Stimulated activated CD8-positive, alpha-beta memory T cell treated with anti-CD3 and anti-CD28 coated beads, Interleukin-15, amount 100 ng/mL, for 24 hours (primary cell): ENCODE measurements at places on chromosomes 12 and 14.

DNA sequence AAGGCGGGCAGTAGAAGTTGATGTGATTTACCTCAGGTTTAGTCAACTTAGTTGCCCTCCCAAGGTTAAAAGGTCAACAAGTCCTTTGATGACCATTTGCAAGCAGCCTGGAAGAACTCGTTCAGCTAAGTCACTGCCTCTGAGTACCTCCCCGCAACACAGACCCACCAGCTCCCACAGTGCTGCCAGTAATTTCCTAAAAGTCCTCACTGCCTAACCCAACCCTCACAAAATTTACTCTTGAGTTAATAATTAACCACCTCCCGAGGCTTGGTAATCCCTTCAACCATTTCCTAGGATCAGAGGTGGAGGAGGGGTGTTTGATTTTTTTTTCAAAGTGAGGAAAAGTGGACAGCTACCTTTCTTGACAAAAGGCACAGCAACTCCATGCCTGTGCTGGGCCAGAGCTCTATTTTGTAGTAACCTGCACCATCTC lies 55.8 kb downstream of the MAP3K9 start:
- no peak for DNase-seq

GRCh38 chr12:62779488-62779887 lies 155.5 kb downstream of the PPM1H start:
- no peak for DNase-seq

GRCh38 chr14:36807727-36808126 lies 146.1 kb downstream of the PAX9 start:
- DNase-seq: no peak

DNA sequence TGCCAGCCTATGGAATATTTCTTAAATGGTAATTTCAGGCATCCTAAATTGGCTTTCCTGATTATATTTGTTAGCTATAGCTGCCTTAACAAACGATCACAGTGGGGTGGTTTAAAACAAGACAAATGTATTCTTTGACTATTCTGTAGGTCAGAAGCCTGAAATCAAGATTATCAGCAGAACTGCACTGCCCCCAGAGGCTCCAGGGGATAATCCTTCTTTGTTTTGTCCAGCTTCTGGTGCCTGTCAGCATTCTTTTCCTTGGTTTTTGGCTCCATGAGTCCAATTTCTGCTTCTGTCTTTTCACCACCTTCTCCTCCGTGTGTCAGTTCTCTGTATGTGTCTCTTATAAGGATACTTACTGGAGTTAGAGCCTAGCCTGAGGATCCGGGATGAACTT lies 1282.2 kb upstream of the USP15 start:
- DNase-seq: no peak

- DNase-seq: no peak
Observed at GRCh38 chr12:104042580-104042979, 7.4 kb downstream of the GLT8D2 start.

DNA sequence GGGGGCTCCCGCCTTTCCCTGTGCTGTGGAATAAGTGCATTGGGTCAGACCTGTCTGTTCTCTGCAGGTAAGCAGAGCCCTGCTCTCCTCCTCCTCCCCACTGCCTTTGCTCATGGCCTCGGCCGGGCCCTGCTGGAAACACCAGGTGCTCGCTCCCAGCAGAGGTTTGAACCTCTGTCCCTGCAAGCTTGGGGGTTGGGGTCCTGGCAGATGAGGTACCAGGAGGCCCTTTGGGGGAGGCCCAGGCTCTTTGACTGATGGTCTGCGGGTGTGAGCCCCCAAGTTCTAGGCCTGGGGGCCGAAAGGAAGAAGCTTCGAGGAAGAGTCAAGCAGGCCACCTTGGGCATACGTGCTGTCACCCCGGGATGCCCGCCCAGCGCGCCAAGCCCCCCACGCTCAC lies 22.1 kb upstream of the CEP170B start:
- no peak for DNase-seq

DNA sequence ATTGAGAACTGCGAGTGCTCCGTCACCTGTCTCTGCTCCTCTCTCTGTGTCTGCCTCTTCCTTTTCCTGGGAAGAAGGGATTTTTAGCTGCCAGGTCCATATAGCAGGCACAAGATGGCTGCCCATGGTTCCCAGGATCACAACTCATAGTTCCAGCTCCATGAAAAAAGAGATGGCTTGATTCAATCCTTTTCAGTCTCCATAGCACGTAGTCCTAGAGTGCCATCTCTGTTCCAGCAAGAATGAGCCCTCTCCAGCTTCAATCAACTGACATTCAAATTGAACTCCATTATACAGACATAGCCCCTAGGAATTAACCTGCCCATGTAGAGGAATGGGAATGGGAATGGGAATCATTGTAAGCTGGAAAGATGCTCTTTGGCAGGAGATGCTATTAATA lies 34.7 kb upstream of the RTRAF start:
- no peak for DNase-seq

DNA sequence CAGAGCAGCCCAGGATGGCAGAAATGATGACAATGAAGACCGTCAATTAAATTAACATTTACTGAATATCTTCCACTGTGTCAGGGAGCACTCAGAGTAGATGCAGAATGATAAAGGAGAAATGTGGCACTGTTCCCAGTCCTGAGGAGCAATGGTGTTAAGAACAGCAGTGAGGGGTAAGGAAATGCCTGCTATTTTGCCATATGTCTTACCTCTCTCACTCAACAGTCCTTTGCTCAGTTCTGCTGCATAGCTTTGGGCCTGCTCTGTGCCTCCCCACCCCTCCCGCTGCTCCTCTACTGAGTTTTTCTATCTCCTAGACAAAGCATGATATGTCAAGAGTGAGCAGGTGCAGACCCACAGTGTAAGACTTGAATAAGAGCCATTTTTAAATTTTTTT lies 318.8 kb downstream of the NAV3 start:
- DNase-seq: no peak

GRCh38 chr14:74638066-74638465 lies 26.0 kb upstream of the LTBP2 start:
- no peak for DNase-seq

DNA sequence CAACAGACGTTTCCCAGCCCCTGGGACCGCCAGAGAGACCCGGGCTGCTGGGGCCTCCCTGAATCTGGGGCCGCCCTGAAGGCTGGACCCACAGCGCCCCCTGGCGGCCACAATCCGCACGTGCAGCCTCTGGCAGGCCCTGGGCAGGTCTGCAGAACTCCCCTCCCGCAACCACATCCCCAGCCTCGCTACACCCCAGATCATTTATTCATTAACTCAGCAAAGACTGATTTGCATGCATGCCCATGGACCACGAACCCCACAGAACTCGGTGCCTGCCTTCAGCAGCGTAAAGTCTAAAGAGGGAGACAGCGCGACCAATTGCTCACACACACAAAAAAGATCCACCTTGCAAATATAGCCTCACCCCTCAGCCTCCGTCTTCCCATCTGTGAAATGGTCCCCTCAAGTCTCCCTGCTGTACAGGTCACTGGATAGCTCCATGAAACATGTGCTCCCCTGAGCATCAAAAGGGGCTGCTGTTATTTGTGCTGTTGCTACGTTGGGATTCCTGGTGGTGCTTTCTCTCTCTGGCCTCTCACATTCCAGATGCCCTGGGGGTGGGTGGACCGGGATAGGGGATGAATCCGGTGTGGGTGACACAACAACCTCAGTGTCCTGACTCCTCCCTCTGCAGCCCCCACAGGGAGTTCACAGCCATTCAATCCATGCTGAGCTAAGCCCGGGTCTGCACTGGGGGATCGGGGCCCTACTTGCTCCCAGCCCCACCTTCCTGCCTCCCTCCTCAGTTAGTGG lies 96.4 kb downstream of the SCARB1 start:
- peak; percentile 87 for DNase-seq

DNA sequence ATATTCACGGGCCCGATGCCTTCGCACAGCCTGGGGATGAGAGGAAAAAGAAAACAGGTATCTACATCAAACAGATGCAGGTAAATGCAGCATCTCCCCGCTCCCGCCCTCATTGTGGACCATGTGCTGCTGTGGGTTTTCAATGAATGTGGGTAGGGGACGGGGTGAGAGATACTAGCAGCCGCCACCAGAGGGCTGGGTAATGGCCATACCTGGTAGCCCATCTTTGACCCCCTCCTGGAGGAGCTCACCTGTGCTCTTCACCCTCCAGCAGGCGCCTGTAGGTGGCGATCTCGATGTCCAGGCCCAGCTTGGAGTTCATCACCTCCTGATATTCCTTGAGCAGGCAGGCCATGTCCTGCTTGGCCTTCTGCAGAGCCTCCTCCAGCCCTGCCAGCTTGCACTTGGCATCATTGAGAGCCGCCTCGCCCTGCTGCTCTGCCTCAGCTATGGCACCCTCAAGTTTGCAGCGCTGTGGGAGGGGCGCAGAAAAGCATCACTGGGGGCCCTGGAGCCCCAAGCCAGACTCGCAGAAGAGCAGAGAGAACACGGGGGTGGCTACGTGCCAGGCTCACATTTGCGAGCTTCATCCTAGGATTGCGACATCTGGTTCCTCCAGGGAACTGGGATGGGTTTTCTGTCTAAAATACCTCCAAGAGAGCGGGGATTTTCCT lies 10.2 kb downstream of the KRT82 start:
- DNase-seq: no peak

DNA sequence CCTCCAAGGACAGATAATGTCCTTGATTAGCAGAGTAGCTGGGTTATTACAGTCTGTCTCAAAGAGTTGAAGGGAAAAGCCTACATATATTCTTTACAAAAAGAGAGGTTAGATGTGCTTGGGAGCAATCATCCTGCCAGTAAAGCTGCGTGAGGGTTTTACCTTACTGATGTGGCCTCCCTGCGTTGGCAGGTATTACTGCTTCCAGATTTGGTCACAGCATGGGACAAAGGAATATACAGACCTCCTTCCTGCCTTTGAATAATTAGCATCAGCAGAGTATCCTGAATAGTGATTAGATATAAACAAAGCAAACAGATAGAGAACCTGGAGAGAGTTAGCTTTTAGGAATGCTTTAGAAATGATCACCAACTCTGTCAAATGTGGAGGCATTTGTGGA lies 69.6 kb downstream of the TMTC2 start:
- no peak for DNase-seq

- DNase-seq: no peak
Observed at GRCh38 chr12:52629281-52630007, 11.1 kb upstream of the KRT73 start.

GRCh38 chr12:116855744-116856470 lies 25.3 kb downstream of the HRK start:
- DNase-seq: no peak

DNA sequence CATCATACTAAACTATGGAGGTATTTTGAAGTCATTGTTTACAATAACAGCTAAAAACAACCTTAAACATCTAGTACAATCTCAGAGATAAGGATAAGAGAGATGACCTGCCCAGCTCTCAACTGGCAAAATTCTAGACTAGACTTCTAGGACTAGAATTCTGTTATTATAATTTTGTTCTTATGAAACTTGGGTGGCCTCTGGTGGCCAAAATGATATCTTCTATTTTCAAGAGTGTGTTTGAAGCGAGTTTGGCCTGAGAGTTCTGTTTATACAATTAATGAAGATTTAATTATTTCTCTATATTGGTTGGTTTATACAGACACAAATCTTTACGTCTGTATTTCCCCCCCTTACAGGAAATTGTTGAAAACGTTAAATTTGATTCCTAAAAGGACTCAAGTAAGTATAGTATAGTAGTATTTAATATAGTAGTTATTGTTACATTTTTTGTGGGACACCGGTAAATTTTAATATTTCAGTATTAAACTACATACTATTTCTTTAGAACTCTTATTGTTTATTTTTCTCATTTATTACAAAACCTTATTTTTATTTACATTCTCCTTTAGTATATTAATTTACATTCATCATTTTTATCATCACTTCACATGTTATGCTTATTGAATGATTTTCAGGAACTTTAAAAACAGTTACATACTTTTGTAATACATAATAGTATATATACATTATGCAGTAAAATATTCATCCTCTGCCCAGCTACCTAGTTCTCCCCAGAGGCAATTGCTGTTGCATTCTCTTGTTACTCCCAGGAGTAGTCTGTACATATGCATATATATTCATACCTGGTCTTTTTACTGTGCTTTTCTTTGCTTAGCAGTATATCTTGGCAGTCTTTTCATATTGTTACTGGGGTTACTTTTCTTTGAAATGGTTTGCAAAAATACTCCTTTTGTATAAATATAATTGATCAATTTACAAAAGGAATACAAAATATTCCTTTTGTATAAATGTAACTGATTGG lies 6.6 kb downstream of the PPHLN1 start:
- DNase-seq: no peak

DNA sequence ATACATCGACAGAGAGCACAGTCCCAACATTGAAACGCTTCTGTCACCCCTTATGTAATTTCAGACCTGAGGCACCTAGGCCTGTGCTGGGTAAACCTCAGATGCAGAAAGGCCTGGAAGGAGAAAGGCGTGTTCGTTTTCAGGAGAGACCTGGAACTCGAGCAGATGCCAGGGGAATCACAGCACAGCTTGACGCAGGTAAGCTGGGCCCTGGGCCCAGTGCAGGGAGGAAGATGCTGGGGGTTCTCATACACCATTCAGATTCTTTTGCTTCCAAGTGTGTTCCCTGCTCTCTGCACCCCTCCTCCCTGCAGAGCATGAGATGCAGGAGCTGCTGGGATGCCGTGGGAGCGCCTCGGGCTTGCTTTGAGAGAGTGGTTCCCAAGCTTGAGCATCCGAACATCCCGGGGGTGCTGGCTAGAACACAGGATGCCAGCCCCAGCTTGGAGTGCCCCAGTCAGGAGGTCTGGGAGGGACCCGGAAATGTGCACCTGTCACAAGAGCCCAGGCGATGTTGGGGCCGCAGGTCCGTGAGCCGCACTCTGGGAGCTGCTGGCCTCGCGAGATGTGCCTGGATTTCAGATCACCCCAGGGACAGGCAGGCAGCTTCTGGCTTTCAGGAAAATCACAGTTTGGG lies 35.9 kb downstream of the FZD10 start:
- no peak for DNase-seq

- DNase-seq: no peak
Observed at GRCh38 chr14:75734854-75735253, 73.8 kb downstream of the TTLL5 start.

- DNase-seq: peak; percentile 55
Observed at GRCh38 chr12:132523576-132524331, 33.8 kb downstream of the FBRSL1 start.

- no peak for DNase-seq
Observed at GRCh38 chr12:79452906-79453305, 237.9 kb downstream of the PAWR start.

GRCh38 chr14:50025073-50025472 lies 91.3 kb downstream of the VCPKMT start:
- no peak for DNase-seq

DNA sequence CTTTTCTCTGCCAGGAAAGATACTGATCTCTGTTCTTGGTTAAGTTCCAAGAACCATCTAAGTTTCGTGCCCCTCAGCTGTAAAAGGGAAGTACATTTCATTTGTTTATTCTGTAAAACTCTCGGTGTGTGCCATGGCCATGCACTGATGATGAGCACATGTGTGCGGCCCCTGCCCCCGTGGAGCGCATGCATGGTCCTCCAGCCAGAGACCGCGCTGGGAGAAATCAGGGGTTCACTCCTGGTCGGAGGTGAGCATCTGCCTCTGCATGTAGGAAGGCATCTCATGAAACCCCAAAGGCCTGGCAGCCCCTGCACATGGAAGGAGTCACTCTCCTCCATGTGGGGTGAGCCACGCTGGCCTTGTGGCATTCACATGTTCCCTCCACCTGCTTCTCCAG lies 102.5 kb upstream of the RTL1 start:
- no peak for DNase-seq
